COLO829 (cell line): ENCODE measurements at places on chromosomes 6 and 20.

DNA sequence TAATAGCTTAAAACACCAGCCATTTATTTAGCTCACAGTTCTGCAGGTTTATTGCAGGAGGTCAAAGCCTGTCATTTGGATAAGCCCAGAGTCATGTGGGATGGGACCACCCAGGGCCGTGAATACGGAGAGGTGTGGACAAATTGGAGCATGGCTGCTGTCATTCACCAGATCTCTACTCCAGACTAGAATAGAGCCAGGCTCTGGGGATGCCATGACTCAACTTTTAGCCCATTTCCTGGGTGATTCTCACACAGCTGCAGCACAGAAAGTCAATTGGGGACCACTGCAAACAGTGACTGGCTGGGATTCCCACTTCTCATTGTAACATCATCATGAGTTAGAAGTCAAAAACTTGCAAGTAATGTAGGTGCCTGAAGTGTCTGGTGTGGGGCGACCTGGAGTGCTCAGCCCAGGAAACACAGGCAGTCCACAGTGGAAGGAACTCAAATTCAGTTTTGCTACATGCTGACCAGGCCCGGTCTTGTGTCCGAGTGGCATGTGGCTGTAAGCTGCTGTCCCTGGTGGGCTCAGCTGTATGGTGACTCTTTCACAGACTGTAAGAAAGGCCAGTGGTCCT lies 174.3 kb downstream of the SCP2D1 start:
- no peak for DNase-seq

DNA sequence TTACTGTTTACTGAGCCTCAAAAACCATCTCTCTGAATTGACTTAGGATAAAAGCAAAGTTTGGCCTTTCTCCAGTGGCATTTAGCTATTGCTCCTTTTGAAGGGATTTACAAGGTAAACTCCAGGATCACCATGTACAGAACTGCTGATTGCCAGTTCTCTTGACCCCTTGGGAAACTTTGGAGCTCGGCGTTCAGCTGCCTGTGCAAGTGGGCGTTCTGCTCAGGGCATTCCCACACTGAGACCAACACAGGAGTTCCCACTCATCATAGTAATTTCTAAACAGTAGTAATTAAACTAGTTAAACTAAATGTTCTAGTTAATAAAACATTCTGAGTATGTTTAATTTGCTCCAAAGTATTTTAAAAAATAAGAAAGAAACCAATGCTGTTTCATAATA lies 14.9 kb downstream of the KCNQ5 start:
- no peak for DNase-seq

DNA sequence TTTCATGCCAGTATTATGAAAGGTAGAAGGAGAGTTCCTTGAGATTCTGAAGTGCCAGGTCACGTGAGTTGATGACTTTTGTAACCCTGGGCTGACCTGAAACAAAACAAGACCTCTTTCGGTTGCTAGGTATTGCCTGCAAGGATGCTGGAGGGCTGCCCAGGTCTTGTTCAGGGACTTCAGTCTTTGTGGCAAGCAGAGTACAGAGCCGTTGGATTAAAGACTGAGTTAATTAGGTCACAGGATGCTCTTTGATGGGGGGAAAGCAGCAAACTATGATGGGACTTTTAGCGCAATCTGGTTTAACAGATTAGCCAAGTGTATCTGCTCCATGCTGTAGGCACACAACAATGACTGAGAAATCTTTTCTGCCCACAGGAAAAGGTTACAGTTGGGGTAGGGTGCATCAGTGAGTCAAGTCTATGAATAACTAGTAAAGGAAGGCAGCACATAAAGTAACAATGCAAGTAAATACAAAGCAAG lies 12.8 kb upstream of the ELOVL5 start:
- DNase-seq = no peak

DNA sequence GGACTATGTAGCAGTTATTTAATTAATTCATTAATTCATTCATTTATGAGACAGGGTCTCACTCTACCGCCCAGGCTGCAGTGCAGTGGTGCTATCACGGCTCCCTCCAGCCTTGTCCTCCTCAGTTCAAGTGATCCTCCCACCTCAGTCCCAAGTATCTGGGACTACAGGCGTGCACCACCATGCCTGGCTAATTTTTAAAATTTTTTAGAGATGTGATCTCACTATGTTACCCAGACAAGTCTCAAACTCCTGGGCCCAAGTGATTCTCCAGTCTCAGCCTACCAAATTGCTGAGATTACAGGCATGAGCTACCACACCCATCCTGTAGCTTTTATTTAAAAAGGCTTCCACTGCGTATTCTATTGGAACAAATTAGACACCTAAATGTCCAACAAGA lies 23.4 kb downstream of the SRPK1 start:
- no peak for DNase-seq

- no peak for DNase-seq
Observed at GRCh38 chr6:95649451-95649850, 72.1 kb downstream of the MANEA start.

DNA sequence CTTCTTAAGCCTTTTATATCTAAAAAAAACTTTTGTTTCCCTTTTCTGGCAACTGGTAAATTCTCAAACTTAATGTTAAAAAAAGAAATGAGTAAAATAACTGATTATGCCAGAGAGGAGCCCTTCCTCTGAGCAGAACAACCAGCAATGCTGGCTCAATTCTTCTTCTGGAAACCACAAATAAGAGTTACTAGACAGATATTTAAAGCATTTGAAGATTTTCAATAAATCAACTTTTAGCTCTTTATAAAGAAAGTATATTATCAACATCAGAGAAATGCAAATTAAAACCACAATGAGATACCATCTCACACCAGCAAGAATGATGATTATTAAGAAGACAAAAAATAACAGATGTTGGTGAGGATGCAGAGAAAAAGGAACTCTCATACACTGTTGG lies 61.1 kb upstream of the TCF21 start:
- no peak for DNase-seq

DNA sequence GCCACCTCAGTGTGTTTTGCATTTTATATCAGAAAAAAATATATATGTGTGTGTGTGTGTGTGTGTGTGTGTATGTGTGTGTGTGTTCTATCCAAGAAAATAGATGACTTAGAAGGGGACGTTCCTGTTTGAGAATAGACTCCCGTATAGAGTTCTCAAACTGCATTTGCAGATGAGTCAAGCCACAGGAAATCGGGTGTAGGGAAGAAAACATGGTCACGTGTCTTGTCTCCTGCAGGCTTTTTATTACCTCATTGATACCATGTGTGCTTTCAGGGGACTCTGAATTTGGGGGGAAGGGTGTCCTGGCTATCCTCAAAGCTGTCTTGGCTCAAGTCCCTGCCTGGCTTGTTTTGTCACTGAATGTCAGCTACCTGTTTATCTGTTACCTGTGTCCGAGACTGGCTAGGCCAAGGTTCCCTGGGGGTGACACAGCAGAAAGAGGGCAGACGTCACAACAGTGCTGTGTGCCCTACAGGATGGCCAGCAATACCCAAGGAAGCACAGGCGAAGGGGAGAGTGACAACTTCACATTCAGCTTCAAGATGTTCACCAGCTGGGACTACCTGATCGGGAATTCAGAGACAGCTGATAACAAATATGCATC lies 55.7 kb upstream of the NOP56 start:
- DNase-seq = no peak

DNA sequence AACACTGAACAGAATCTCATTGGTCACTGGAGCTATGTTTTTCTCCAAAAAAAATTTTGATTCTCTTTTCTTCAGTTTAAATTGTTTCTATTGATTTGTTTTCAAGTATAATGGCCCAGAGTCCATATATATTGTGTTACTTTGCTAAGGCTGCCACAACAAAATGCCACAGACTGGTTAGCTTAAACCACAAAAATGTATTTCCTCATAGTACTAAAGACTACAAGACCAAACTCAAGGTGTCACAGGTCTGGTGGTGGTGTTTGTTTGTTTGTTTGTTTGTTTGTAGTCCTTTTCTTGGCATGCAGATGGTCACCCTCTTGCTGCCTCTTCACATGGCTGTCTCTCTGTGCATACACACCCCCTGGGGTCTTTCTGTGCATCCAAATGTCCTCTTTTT lies 34.0 kb downstream of the BMP5 start:
- DNase-seq = no peak

GRCh38 chr6:2560917-2561698 lies 189.6 kb downstream of the MYLK4 start:
- DNase-seq = no peak

GRCh38 chr6:3036861-3037637 lies 31.2 kb upstream of the RIPK1 start:
- no peak for DNase-seq

DNA sequence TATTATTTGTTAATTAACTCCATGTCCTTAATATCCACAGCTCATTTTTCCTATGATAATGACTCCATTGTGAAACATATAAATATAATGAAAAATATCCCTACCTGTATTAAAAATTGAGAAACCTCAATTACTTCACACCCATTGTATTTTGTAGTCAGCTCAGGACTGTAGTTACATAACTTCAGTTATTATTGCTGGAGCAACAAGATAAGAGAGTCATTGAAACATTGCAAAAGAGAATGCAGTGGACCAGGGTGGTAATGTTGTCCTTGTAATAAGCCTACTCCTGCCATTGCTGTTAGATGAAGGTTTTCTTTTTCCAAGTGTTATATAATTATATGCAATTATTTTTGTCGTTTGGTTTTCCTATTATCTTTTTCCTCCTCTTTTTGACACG lies 184.4 kb downstream of the PRL start:
- DNase-seq = no peak

- no peak for DNase-seq
Observed at GRCh38 chr6:39091220-39091619, 23.8 kb downstream of the SAYSD1 start.

DNA sequence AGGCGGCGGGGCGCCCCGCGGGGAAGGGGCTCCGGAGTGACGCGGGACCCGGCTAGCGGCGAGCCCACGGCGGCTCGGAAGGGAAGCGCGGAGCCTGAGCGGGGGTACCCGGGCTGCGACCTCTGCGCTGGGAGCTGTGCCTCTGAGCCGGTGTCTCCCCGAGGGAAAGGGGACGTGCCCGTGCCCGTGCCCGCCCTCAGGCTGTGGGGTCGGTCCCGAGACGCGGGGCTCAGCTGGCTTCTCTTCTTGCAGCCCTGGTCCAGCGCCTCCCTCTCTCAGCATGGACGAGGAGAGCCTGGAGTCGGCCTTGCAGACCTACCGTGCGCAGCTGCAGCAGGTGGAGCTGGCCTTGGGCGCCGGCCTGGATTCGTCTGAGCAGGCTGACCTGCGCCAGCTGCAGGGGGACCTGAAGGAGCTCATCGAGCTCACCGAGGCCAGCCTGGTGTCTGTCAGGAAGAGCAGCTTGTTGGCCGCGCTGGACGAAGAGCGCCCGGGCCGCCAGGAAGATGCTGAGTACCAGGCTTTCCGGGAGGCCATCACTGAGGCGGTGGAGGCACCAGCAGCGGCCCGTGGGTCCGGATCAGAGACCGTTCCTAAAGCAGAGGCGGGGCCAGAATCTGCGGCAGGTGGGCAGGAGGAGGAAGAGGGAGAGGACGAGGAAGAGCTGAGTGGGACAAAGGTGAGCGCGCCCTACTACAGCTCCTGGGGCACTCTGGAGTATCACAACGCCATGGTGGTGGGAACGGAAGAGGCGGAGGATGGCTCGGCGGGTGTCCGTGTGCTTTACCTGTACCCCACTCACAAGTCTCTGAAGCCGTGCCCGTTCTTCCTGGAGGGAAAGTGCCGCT lies 686 bp downstream of the ZGPAT start:
- no peak for DNase-seq

- no peak for DNase-seq
Observed at GRCh38 chr20:22826306-22827230, 208.5 kb upstream of the SSTR4 start.

- no peak for DNase-seq
Observed at GRCh38 chr6:38487423-38487822, 152.3 kb downstream of the BTBD9 start.

DNA sequence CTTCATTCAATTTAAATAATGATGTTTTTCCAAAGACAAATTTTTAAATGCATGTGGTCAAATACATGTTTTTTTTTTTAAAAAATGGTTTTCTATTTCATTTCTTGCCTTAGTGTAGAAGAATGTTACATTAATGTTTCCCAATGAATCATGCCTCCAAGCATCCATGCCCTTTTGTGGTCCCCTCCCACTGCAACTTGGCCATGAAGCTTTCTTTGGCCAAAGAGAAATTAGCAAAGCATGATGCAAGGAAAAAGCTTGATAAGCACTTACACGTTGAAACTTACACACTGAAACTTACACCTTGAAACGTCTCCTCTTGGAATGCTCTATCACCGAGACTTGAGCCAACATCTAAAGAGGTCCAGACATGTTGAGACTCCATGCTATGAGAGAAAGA lies 93.0 kb upstream of the ELOVL5 start:
- no peak for DNase-seq

DNA sequence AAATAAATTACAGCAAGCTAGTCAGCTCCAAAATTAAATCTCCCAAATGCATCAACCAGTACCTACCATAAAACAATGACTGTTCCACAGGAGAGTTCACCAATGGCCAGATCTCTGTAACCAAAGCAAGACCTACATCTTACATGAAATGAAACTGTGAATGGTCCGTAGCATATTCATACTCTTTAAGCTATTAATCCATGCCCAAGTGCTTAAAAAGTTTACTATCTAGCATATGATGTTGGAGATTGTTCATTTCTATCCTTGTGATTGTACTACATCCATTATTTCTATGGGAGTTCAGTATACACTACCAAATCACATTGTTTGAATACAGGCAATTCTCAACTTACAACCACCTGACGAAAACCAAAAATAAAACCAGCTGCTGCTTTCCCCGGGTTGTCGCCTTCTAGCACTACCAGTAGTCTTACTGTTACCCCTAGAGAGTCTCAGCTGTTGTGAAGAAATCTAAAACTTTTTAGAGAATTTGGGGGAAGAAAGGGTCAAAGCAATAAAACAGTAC lies 38.0 kb downstream of the HIVEP2 start:
- no peak for DNase-seq

DNA sequence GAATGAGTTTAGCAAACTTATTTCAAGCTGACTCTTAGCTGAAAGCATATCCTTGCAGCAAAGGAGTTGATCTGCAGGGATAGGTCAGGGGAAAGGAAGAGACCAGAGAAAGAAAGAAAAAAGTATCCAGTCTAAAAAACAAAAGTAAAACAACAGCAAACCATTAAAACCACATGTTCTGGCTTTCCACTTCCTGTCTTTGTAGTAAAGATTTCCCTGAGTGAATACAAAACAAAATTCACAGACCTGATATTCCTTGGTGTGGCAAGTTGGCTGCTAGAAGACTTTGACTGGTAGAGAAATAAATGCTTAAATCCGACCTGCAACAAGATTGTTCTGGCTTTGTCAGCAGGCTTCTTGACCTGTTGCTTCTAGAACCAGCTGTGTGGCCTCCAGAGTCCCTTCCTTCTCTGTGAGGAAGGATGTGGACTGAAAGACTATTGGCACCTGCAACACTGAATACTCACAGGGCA lies 23.4 kb upstream of the MCM3 start:
- DNase-seq = no peak

DNA sequence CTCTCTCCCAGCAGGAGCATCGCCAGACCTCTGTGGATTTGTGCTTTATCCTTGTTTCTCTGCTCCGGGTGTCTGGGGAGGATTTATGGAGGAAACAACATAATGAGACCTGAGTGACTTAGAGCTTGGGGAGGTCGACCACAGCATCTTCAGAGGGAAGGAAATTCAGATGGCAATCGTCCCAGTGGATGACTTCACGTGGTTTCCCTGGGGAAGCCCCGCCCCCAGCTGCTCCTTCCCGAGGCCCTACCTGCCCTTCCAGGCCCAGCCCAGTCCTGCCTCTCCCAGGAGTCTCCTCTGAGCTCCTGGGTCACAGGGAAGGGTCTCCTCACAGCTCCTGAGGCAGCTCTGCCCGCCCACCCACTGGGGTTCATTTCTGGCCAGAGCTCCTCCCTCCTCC lies 430.3 kb upstream of the SULF2 start:
- no peak for DNase-seq
